Inflammatory macrophage treated with lipopolysaccharide for 4 hours (primary cell): ENCODE measurements at places on chromosomes 1 and 21.

DNA sequence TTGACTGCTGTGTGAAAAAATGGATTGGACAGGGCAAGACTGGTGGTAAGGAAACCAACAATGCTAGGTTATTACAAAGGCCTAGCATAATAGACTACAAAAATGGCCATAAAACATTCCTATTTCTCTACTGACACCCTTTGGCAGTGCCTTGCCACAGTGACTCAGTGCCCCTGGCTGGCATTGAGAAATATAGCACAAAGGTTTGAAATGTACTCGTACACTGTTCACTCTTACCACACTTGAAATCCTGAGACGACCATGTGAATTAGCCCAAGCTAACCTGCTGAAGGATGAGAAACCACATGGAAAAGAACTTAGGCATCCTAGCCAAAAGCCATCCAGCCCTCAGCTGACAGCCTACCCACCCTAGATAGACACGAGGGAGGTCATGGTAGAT lies 149.8 kb upstream of the PALMD start:
- no peak for DNase-seq

DNA sequence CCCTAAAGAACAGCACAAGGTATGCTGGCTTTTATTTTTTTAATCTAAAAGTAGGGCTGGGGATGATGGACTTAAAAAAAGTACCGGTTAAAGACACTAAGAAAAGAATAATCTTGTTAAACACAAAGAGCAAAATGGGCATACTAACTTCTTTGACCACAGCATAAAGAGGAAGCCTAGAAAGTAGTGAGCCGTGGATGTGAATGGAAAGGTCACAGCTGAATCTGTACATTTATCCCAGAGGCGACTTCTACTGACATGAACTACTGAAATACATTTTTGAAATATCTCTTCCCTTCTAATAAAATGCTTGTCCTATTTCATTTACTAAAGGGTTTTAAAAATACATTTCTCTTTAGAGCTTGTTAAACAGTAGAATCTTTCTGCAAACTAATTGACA lies 140.7 kb downstream of the SLC45A1 start:
- DNase-seq: no peak

DNA sequence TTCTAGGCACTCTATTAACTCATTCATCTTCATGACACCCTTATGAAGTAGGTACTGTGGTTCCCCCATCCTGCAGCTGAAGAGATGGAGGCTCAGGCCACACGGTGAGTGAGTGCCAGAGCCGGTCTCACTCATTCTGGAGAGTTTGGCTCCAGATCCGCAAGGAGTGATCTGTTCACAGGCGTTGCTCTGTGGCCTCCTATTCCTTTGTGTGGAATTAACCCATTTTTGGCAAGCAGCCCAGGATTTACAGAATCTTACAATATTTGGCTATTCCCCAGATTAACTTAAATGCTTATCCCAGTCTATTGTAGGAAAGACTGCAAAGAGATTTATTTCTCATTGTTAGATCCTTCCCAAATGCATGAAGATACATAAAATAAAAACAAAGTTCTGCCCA lies 29.6 kb downstream of the KIAA0040 start:
- no peak for DNase-seq

DNA sequence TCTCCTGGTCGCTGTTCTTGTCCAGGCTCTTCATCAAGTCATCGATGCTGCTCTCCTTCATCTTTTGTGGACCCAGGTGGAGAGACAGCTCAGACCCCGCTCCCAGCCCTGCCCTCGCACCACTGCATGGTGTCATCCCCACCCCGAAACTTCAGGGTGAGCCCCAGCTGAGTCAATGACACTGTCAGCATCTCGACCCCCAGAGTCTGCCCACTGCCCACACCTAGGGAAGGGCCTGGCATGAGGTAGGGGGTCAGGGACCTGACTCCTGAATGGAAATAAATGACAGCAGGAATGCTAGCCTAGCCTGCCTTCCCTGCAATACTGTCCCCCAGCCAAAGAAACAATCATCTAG lies 1.6 kb upstream of the S100A6 start:
- no peak for DNase-seq

DNA sequence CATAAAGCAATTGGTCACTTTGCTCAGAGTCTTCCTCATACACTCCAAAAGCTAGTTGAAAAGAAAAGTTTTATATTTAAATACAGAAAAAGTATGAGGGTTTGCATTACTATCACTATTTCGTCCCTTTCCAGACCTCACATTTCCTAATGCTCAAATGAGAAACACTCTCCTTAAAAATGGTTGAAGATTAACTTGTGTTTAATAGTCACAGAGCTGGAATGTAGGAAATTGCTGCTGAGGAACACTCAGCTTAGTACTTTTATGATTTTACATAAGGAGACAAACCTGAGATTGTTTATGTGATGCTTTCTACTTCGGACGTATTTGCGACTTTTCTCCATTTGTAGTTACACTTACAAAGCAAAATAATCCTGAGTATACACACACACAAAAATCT lies 39.8 kb downstream of the MYSM1 start:
- DNase-seq: no peak

DNA sequence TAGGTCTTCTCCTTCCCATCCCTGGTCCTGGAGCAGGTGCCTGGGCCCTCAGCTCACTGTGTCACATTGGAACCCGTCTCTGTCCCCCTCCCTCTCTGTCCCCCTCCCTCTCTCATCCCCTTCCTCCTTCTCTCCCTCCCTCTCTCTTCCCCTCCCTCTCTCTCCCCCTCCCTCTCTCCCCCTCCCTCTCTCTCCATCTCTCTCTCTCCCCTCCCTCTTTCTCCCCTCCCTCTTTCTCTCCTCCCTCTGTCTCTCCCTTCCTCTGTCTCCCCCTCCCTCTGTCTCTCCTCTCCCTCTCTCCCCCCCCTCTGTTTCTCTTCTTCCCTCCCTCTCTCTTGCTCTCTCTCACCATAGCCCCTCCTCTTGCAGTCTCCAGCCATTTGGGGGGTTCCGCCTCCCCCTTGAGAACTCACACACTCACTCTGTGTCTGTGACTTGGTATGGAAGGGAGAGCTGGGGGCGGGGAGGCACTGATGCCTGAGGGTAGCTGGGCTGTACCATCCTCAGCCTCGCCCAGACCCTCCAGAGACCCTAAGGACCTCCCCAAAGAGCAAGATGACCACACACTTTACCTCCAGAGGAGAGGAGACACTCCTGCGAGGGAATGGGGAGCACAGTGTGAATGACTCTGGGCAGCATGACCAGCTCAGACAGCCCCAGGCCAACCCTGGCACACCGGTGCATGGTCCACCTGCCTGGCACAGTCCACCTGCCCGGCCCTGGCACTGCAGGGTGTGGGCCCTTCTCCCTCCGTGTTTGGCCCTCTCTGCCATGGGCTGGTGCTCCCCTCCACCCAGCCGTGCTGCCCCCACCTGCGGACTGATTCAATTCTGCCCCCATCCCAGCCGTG lies 102.8 kb upstream of the ARHGEF16 start:
- no peak for DNase-seq

GRCh38 chr1:156750191-156750672 lies 1.2 kb downstream of the HDGF start:
- no peak for DNase-seq

DNA sequence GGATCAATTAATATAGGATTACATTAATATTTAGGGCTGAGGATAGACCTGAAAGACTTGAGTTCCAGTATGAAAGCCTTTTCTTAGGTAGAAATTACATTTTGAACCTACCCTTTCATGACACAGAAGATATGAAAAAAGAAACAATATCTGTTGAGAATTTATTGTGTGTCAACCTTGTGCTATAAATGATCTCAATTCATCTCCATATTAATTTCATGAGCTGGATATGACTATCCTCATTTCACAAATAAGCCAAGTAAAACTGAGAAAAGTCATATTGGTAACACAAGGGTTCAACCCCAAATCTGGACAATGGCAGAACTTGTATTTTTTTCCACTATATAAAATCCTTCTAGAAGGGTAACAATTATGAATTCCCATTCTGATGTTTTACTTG lies 120.0 kb downstream of the TRIM33 start:
- DNase-seq: no peak

DNA sequence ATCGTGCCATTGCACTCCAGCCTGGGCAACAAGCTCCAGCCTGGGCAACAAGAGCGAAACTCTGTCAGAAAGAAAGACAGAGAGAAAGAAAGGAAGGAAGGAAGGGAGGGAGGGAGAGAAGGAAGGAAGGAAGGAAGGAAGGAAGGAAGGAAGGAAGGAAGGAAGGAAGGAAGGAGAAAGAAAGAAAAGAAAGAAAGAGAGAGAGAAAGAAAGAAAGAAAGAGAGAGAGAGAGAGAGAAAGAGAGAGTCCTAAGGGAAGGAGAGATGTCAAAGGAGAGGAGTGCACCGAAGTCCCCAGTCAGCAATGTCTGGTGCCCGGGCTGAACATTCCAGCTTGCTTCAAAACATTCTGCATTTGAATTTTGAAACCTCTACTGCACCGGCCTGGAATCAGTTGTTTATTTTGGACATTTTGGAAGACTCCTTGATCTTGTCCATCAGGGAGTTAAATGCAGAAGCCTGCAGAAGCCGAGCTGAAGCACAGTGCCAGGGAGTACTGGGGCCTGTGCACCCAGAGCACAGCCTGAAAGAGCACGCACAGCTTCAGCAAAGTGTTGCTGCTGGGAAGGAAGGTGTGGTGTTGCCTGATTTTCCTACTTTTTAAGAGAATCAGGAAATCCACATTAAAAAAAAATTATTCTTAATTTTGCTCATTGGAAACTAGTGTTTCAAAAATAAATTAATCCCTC lies 3.7 kb upstream of the IGSF3 start:
- no peak for DNase-seq

DNA sequence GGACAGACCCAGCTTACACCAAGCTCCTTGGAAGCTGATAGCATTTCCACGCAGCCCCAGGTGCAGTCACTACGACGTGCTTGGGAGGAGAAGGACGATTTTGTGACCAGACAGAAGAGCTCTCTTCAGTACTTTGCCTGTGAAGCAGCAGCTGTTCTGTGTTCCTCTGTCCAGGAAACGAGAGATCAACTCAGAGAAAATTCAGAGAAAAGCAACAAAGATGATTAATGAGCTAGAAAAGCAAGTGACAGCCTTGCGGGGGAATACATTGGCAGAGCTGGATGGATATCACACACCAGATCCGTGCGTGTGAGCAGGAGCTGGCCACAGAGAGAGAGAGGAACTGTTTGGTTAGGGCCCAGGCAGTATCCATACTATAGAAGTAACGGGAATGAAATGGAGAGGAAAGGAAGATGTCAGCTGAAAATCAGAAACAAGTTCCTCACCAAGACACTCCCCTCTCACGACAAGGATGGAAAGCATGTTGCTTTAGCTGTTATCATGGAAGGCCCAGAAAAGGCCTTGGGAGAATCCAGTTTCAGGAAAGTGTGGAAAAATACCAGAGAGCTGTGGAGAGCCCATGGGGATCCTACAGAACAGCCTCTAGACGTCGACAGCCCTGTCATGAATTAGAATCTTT lies 106.2 kb downstream of the TOMM20 start:
- DNase-seq: no peak

- DNase-seq: no peak
Observed at GRCh38 chr1:203663821-203664220, 37.2 kb downstream of the ATP2B4 start.

DNA sequence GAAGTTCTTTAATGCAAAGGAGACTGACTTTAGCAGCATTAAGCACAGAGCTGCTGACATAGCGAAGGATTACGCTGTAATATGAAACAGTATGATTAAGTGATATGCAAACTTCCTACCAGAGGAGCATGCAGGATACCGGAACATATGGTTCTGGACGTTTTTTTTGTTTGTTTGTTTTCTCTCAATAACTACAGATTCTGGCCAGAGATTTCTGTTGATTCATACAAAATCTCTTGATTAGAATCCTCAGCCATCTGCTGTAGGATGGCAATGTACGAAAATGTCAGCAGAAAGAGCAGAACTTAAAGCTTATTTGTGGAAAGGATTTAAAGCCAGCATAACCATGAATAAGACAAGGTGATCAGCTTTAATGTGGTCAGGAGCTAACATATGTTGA lies 970.7 kb downstream of the KCNT2 start:
- no peak for DNase-seq

DNA sequence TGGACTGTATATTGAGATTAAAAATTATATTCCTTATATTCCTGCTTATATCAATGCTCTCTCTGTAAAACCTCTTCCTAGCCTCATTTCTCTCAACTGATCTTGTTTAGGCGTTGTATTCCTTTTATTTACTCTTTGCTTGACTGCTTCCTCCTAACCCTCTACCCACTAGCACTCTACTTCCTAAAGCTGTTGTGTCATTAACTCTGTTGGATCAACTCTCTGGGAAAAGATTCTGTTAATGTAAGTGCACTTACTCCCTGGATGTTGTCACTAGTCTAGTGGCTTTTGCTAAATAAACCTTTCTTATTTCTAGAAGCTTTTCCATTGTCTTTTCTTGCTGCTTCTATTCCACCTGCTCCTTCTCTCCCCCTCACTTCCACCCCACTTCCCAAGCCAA lies 6.5 kb downstream of the SPATA46 start:
- no peak for DNase-seq

GRCh38 chr1:25614501-25615171 lies 2.0 kb upstream of the MAN1C1 start:
- DNase-seq: no peak

DNA sequence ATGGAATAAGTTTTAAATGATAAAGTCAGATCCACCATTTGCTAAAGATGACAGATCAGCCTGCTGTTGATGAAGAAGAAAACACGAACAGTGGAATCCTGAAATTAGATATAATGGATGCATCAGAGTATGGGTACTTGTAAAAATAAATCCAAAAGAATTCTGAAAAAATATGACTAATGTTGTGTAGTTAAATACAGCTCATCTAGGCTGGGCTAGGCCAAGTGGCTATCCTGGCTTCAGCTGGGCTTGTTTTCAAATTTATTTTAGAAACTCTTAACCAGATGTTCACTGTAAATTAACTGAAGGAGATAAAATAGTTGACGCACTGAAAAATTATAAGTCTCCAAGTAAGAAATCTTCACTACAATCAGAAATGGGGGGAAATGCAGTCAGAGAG lies 7.4 kb upstream of the RGS2 start:
- no peak for DNase-seq

- DNase-seq: no peak
Observed at GRCh38 chr1:37237948-37238347, 203.6 kb upstream of the GRIK3 start.

- DNase-seq: no peak
Observed at GRCh38 chr21:21001591-21002100, 3.4 kb downstream of the NCAM2 start.

- DNase-seq: peak; percentile 48
Observed at GRCh38 chr1:186837806-186838205, 9.1 kb downstream of the PLA2G4A start.

GRCh38 chr1:151711044-151711800 lies 5.4 kb downstream of the CELF3 start:
- DNase-seq: no peak

DNA sequence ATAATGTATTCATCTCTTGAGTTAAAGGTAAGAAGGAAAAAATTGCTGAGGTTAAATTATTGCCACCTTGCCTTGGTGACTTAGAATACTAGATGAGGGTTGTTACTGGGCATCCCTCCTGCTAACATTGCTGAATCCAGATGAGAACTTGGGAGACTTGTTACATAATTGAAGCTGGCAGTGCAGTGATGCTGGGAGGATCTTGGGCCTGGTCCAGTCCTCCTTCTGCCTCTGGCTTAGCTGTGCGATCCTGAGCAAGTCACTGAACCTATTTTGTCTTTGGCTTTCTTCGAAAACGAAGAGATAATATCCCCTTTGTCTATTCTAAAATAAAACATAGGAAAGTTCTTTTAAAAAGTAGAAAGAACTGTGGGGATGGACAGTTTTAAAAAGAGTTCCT lies 244.9 kb upstream of the NRIP1 start:
- DNase-seq: no peak

GRCh38 chr1:108670131-108670773 lies 9.4 kb upstream of the HENMT1 start:
- no peak for DNase-seq

- no peak for DNase-seq
Observed at GRCh38 chr1:31830511-31830910, 14.7 kb upstream of the SPOCD1 start.

GRCh38 chr1:225485991-225486530 lies 58.2 kb upstream of the LBR start:
- DNase-seq: no peak
